ENCODE measurements at places on chromosomes 1 and 21.

- no peak for DNase-seq
Measured at GRCh38 chr21:34728479-34728878, 59.7 kb downstream of the CLIC6 start.

DNA sequence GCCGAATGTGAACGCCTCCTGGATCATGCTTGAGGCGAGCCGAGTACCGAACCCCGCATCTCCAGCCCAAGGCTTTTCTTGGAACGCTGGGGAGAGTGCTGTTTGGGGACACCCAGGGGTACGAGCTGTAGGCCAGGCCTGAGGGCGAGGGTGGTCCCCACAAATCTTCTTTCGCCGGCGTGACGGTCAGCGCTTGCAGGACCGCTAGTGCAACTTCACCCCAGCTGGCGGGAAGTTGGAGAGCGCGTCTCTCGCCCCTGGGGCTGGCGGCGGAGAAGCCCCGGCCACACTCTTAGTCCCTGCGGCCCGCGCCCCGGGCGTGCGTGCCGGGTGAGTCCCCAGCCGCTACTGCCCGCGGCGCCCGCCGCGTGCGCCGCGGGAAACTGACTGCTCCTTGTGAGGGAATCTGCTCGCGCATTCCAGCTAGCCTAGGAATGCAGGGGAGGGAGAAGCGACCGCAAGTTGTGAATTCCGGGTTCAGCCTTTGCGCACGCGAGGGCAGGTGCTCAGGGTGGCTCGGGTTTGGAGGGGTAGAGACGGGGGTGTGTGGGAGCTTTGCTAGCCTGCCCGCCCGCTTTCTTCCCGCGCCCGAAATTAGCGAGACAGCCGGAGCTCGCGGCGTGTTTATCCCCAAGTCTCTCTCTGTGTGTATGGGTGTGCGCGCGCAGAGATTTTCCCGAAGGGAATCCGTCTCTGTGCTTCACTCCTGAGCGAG lies 884 bp downstream of the LHX4 start:
- peak; percentile 74 for DNase-seq

DNA sequence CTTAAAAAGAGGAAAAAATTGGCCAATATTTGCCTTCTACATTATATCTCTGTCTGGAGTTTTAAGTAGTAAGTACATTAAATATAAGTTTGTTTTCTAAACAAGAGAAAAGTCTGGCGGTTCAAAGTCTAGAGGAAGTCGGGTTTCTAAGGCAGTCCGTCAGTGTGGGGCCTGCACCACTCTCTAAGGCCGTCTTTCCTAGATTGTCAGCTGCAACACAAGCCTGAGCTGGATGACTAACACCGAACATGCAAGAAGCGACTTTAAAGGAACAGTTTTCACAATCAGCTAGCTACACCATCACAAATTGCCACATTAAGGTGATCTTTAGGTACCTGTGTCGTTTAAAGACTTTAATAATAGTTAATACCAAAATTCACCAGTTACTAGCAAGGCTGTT lies 19.6 kb downstream of the CCSAP start:
- DNase-seq = no peak

- no peak for DNase-seq
Measured at GRCh38 chr21:25818551-25818950, 83.8 kb downstream of the GABPA start.

GRCh38 chr1:18849261-18849711 lies 10.2 kb downstream of the TAS1R2 start:
- DNase-seq = no peak

DNA sequence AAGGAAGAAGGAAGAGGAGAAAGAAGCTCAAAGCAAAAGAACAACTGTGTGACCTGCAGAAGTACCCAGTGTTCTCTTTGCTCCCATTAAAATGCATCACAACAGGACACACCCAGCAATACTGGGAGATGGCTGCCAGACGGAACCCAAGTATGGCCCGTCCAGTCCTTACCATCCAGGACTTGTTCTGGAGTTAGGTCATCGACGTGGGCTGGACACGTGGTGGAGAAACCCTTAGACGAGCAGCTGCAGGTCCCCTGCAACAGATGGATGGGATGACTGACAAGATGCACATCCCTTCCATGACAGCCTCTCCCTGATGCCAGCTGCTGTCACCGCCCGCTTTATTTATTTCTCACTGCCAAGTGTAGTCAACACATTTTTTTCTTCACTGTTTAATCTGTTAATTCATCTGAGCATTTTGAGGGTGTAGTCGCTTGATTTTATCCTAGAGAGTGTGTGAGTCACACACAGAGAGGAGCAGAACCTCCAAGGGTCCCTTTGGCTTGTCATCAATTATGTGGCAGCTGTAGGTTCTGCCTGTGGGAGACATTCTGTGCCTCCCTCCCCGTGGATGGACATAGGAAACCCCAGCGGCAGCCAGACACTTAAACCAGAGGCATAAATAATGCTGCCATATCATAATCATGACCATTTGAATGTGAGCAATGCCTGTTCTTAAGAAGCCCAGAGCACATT lies 80.9 kb downstream of the ABCA4 start:
- peak; percentile 47 for DNase-seq

- no peak for DNase-seq
Measured at GRCh38 chr1:221696718-221697461, 45.0 kb downstream of the DUSP10 start.

DNA sequence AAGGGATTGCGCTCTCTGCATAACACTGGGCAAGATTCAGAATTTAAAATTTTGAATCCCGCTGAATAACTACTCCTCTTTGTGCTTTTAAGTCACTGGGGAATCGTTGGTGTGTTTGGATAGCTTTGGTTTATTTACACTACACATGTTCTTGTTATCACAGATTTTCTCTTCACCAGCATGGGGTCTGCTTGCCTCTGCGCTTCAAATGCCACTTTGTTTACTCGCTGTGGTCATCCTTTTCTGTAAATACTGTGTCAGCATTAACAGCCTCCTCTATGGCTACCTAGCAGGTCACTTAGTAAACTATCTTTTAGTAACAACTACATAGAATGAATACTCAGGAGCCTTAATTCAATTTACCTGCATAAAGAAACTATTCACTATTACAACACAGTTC lies 14.4 kb upstream of the KCNH1 start:
- no peak for DNase-seq

DNA sequence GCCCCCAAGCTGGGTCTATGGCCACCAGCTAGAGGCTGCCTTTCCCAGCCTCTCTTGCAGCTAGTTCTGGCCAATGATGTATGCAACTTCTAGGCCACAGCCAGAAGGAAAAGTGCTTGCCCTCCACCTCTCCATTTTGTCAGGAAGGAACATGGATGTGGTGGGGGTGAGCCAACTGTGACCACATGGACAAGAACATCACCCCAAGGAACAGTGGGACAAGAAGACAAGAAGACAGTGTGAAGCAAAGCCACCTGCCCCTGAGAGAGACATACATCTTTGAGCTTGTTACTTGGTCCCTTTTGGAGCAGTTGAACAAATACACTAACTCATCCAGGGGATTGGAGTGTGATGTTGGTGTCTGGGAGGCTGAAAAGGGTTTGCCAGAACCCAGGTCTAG lies 105.8 kb upstream of the EDN2 start:
- no peak for DNase-seq

- no peak for DNase-seq
Measured at GRCh38 chr1:27687906-27688305, 15.9 kb upstream of the IFI6 start.

DNA sequence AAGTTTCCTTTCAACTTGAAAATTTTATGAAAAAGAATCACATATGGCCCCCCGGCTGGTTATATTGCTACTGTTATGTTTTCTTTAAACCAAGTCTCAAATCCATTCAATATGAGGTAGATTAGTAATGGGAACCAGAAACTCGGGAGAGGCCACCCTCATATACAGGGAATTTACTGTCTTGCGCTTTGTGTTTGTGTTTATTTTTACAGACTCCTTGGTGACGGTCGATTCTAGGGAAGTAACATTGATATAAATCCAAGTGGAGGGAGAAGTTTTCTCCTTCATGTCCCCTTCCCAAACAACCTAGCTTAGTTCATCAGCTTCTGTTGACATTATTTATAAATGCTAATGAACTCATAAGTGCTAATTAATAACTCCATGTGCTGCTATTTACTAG lies 163.5 kb upstream of the LMO4 start:
- DNase-seq = no peak

DNA sequence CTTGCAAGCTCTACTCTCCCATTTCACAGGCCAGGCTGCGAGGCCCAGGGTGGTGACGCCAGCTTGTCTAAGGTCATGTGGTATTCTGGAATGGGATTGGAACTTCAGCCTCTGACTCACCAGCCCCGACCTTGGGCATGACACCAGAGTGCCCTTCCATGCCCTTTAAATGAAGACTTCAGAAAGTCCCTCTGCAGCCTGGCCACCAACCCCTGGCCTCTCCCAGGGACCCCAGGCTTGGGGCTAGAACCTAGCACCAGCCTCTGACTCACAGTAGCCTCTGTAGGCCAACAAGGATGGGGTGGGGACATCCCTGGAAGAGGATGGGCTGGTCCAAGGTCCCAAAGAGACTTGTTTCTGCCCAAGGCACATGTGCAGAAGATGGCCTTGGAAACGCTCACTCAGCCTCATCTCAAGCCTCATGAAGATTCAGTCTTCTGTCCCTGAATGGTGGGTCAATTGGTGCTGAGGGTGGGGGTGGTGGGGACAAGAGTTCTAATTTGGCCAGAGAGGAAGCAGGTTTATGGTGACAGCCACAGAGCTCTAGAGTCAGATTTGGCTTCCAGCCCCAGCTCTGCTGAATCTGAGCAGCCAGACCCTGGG lies 36.1 kb upstream of the RUNX3 start:
- DNase-seq = no peak

- no peak for DNase-seq
Measured at GRCh38 chr1:26158908-26159742, at the start of gene FAM110D. Gene FAM110D, plus strand, starts transcription at chr1:26159079. Its CDS starts 2,213 bp downstream, at chr1:26161292.

- DNase-seq = no peak
Measured at GRCh38 chr1:59015708-59016107, 231.9 kb upstream of the JUN start.

DNA sequence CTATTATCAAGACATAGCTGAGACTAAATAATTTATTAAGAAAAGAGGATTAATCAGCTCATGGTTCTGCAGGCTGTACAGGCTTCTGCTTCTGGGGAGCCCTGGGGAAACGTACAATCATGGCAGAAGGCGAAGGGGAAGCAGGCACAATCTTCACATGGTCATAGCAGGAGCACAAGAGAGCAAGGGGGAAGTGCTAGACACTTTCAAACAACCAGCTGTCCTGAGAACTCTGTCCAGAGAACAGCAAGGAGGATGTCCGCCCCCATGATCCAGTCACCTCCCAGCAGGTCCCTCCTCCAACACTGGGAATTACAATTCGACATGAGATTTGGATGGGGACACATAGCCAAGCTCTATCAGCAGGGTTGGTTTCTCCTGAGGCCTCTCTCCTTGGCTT lies 10.3 kb upstream of the SLC45A1 start:
- DNase-seq = no peak

- no peak for DNase-seq
Measured at GRCh38 chr1:158248118-158248517, 6.1 kb upstream of the CD1A start.

- no peak for DNase-seq
Measured at GRCh38 chr1:169648709-169649108, 18.8 kb upstream of the SELP start.

- DNase-seq = no peak
Measured at GRCh38 chr1:2952371-2952770, 68.9 kb upstream of the ACTRT2 start.

GRCh38 chr21:33896691-33897090 lies 18.9 kb downstream of the ATP5PO start:
- no peak for DNase-seq

- DNase-seq = no peak
Measured at GRCh38 chr1:22830041-22830566, 119.5 kb downstream of the EPHB2 start.

GRCh38 chr21:37368541-37369279 lies 2.1 kb downstream of the DYRK1A start:
- DNase-seq = peak; percentile 42

DNA sequence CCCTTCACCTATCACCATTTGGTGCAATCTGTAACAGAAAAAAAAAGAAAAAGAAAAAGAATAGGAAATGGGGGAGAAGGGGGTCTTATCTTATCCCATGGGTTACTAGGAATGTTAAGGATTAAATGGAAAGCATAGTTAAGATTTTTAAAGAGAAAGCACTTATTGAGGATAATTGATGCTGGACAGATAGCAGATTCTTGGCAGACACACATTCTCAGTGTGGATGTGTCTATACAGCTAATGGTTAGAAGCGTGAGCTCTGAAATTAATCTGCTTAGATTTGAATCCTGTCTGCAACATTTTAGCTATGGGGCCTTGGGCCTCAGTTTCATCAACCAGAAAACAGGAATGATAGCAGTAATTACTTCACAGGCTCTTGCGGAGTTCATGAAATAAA lies 67.1 kb downstream of the SSBP3 start:
- DNase-seq = no peak

- DNase-seq = no peak
Measured at GRCh38 chr1:245444945-245445344, 290.2 kb downstream of the KIF26B start.

Measured in NCI-H82 (cell line).